Right ventricle myocardium superior (tissue), 1 donor: ENCODE measurements at places on chromosomes 1 and 21.

- no peak for DNase-seq
Measured at GRCh38 chr1:43986712-43987111, 4.7 kb upstream of the CCDC24 start.

- no peak for DNase-seq
Measured at GRCh38 chr1:202890392-202890791, 1.4 kb upstream of the RABIF start.

- no peak for DNase-seq
Measured at GRCh38 chr1:163509114-163509513, 187.4 kb downstream of the NUF2 start.

GRCh38 chr1:235073331-235073967 lies 55.2 kb downstream of the TOMM20 start:
- peak; percentile 71 for DNase-seq

DNA sequence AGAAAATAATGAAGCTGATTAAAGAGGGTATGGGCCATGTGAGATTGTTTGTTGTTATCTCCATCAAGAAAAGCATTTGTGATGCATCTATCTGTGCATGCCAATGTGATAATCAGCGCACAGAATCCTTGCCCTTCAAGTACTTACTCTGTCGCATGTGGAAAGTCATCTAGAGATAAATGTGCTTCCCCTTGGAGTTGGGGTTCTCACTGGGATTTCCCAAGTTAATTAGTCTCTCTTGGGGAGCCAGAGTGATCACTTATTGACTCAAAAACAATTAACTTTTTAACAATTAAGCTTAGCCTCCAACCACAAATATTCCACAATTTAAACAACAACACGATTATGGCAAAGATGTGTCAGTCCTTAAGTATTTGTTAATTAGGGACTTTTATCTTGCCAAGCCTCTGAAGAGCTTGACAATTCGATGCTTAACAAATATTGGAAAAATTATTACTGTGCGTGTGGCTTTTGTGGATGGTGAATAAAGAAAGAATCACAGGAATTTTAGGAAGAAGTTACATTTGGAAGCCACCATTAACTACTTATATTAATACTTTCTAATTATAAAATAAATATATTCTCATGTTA lies 17.5 kb downstream of the RHOU start:
- DNase-seq, result no peak

DNA sequence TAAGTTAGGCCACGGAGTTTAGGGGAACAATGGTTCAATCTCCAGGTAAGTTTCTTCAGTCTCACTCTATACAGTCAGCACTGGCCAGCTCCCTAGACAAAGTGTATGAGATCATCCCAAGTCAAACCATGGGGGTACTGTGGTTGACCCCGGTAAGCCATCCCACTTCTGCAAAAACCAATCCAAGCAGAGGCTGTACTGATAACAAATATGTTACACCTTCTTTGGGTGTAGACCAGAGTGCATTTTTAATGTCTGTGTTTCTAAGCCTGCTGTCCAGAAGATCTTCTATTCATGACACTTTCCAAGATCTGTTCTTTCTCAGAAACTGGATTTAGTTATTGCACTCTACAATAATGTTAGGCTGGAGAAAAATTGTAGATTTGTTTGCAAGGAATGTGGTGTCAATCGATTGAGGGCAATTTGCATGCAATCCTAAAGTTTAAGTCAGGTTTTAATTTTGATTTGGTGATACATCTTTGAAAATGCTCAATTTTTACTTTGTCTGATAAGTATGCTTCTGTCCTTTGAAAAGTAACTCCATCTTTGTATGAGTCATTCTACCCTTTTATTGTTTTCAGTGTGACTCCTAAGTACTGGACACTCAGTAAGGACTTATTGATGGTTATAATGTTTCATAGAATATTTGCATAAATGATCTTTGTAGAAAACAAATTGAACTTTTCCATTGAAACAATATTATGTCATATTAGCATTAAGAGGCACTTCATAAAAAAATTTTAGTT lies 152.4 kb downstream of the HLX start:
- DNase-seq, result no peak

DNA sequence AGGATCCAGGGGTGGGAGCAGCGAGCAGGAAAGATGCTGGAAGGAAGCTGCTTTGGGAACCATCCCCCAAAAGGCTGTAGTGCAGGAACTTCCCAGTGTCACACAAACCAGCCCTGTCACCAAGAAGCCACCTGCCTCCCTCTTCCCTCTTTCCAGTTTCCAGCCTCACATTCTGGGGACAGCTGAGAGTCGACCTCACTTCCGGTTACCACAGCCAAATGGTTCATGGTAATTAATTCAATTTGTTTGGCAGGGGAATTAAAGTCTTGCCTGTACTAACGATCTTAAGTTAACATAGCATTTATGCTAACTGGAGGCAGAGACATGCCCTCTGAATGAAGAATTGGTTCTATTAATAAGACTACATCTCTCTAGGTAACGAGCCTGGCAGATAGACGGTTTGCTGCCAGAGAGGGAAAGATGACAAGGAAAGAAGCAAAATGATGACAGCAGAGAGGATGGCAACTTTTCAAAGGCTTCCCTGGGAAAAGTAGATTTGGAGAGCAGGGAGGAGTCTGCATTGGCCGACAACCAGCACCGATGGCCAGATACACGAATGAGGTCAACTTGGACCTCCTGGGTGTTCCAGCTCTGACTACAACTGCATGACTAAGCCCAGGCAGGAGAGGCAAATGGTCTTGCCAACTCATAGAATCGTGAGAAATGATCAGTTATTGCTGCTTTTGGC lies 64.1 kb downstream of the TMCO4 start:
- peak; percentile 76 for DNase-seq

- DNase-seq, result no peak
Measured at GRCh38 chr21:25891596-25891995, 156.8 kb downstream of the GABPA start.

GRCh38 chr1:206116191-206116872 lies 856 bp downstream of the AVPR1B start:
- DNase-seq, result no peak

DNA sequence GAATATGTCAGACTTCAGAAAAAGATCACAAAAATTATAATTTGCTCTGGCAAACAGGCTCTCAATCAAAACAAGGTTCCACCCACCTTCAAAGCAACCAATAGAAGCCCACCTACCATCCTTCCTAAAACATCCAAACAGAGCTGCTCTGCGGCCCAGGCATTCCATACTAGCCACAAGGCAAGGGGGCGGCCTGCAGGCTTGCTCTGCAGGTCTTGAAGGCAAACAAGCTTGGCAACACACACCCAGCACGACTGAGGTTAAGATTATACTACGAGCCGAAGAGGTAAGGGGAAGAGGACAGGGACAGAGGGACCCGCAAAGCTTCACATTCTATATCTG lies 207.3 kb downstream of the SLC45A1 start:
- no peak for DNase-seq

- peak; percentile 61 for DNase-seq
Measured at GRCh38 chr1:27341525-27342252, at the start of gene SYTL1. SYTL1 (plus strand) TSS chr1:27342022; CDS start chr1:27345335, 3,313 bp downstream.

DNA sequence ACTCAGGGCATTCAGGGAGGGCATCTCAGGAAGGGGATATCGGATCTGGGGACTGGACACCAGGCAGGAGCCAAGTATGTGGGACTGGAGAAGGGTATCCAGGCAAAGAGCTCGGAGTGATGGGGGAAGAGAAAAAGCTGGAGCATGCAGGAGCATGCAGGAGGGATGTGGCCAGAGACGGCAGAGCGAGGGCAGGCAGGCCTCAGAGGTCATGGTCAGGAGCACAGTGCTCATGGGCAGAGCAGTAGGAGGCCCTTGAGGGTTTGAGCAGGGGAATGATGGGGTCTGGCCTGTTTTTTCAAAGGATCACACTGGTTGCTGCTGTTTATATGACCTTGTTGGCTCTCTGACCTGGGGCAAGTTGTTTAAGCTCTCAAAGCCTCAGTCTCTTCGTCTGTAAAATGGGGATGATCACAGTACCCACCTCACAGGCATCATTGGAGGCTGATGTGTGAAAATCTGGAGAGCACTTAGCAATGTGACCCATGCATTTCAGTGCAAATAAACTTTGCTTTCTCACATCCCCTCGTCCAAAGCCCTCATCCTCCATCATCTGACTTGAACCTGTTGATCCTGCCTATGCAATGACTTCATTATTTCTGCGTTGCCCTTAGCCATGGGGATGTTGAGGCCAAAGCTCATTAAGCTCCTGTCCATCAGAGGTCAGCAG lies 273.1 kb downstream of the MATN1 start:
- DNase-seq, result no peak

GRCh38 chr21:31235671-31236450 lies 108.2 kb downstream of the TIAM1 start:
- no peak for DNase-seq

DNA sequence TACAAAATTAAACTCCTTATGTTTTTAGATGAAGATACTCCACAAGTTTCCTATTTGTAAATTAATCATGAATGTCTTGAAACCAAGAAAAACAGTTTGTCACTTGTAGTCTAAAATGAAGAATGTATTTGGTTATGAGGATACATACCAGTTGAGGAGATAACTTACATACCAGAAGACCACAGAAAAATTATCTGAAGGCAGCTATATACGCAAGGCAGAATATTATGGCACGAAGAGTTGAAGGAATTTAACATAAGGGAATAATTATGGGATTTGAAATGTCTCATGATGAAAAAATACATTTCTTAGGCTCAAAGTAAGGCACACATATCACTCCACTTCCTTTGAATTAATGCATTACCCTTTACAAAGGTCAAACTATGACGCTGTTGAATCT lies 73.3 kb downstream of the IFI44 start:
- no peak for DNase-seq

- no peak for DNase-seq
Measured at GRCh38 chr1:33656467-33657005, 184.1 kb downstream of the ZSCAN20 start.

DNA sequence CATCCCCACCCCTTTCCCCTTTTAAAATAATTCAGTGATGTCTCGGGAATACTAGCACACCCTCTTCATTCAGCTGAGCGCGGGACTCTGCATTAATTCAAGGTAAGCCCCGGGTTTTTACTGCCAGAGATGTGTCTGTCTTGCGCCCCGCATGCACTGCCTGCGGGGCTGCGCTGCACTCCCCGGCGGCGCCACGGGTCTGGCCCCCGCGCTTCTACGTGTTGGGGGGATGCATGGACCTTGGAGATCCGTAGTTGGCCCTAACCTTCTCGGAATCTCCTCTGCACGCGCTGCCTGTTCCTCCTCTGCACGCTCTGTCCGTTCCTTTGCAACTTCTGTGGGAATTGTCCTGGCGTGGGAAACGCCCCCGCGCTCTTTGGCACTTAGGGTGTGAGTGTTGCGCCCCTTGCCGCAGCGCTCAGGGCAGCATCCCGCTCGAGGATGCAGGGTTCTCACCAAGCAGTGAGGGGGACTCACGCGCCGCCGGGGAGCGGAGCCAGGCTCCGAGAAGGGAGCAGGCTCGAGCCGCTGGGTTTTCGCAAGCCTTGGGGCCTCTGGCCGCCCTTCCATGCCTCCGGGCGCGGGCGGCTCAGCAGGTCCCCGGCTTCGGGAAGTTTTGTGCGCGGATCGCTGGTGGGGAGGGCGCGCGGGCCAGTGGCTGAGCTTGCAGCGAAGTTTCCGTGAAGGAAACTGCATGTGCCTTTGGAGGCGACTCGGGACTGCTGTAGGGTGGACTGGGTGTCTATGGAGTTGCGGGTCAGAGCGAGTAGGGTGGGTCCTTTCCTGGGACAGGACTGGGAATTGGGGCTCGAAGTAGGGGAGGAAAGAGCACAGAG lies 165.1 kb upstream of the CACNA1E start:
- DNase-seq, result no peak

DNA sequence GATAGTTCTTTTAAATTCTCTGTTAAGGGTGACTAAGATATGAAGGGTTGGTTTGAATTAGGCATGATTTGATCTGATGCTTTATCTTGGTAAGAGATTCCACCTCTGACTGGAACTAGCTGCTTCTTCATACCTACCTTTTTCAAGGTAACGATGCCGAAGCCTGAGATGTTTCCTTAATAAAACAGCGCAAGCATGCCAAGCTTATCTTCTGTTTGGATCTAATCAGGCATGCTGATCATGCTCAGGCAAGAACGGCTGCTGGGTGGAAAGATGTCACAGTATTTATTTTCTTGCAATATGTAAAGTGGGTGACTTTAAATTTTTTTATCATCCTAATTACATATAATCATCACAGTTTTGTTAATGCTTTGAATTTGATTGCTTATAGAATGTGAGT lies 148.7 kb downstream of the ADGRL2 start:
- DNase-seq, result no peak
